Muscle of leg (tissue), 16 donors: ENCODE measurements at places on chromosomes 3 and 15.

DNA sequence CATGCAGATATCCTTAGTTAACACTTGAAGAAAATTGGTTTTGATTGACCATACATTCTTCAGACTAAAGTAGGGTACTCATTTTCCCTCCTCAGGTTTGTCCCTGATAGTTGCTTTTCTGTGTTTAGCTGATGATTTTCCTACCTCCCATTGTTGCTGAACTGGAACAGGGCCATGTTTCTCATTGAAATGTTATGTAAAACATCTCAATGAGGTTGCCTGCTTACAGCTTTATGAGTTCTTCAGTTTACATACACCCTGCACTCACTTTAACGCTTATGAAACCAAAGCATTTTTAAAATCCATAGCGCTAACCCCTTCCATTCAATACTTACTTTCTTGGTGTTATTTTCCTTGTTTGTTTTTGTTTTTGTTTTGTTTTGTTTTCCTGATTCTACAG is 61.9 kb downstream of the HMG20A start:
- no peak overlapping the region for H3K27ac ChIP-seq
- peak; percentile 74 for DNase-seq
- H3K4me3 ChIP-seq, result no peak overlapping the region
- peaks cover 8% of the 10 kb centered on the region for H3K4me1 ChIP-seq
- H3K27me3 ChIP-seq, result no peaks in the 10 kb centered on the region

GRCh38 chr3:13538520-13539291 is 10.2 kb upstream of the FBLN2 start:
- peaks cover 6% of the 10 kb centered on the region for H3K27me3 ChIP-seq
- H3K4me1 ChIP-seq, result peaks cover 29% of the 10 kb centered on the region
- H3K4me3 ChIP-seq, result no peak overlapping the region
- no peak overlapping the region for H3K27ac ChIP-seq
- DNase-seq, result no peak

DNA sequence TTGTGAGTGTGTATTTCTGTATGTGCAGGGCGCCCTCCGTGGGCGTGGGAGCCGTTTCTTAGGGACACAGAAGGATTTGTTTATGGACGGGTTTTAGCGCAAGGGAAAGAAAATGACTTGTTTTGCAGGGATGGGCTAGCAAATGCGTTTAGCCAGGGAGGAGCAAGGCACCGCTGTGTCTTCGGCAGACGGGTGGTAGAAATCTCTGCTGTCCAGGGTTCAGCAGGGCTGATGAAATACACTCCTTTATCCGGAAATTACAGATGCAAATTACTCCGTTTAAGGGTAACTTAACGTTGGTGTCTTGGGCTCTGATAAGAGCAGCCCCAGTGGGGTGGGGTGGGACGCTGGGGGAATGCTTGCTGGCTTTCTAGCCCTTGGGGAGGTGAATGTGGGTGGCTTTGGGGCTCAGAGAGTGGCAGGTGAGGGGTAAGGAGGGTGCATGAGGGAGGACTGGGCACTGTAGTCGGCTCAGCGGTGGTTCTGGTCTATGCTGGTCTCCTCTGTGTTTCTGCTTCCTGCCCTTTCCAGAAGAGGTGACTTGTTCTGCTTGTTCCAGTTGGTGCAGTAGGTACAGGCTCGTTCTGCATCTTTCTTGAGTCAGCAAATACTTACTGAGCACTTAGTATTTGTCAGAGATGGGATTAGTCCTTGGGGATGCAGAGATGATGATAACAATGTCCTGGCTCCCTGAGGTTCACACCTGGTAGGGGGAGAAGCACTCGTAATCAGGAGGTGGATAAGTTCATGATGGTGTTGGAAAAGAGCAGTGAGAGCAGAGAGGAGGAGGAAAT is 954 bp downstream of the SV2B start:
- H3K4me1 ChIP-seq, result peaks cover 24% of the 10 kb centered on the region
- H3K4me3 ChIP-seq, result peak overlapping the region; percentile 48
- peaks cover 44% of the 10 kb centered on the region for H3K27me3 ChIP-seq
- H3K36me3 ChIP-seq, result no peaks in the 10 kb centered on the region
- H3K27ac ChIP-seq, result peak overlapping the region; percentile 51

DNA sequence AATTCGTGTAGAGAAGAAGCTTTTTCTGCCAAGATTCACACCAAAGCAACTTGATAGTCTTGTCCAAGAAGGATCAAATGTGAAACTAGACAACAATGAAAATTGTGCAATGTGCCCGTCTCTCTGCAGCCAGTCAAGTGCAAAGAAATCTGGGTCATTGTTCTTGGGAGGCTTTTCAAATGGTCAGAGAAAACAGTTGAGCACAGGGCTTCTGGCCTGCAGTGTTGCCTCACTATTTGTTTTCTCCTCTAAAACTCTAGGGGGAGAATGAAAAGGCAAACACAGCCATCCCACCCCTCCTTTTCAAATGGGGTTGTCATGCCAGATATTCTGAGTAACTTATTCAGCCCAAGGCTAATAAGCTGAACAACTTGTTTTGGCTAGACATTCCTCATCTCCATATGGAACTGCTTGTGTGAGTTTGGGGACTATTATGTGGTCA is 417.6 kb upstream of the CDIN1 start:
- peak overlapping the region; percentile 26 for H3K27ac ChIP-seq
- H3K27me3 ChIP-seq, result no peaks in the 10 kb centered on the region
- peak; percentile 96 for DNase-seq

DNA sequence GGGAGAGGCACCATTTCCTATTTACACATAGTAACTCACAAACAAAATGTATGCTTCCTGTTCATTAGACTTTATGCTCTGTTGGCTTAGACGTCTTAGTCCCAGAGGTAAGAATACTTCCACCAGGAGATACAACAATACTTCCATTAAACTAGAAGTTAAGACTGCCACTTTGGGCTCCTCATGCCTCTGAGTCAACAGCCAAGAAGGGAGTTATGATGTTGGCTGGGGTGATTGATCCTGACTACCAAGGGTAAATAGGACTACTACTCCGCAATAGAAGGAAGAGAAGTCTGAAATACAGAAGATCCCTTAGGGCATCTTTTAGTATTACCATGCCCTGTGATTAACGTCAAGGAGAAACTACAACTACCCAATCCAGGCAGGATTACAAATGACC is 43.5 kb upstream of the ABI3BP start:
- no peak overlapping the region for H3K27ac ChIP-seq
- H3K4me3 ChIP-seq, result no peak overlapping the region
- peaks cover 2% of the 10 kb centered on the region for H3K4me1 ChIP-seq
